Head of caudate nucleus (tissue), 42 donors: ENCODE measurements at places on chromosomes 5 and 9.

DNA sequence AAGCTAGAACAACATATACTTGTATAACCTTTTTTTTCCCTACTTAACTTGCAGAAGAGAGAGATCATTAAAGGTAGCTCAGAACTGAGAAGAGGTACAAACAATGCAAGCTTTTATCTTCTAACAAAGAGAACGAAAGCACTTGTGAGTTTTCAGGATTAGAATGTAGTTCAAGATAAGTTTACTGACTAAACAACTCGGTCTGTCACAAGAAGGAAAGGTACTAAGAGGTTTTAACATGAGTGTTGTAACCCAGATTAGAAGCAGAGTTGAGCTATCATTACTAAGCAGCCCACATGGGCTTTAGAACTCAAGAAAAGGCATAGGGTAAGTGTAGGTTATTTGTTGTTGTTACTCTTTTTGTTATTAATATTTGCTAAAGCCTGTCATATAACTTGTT, 25.2 kb downstream of the GIN1 start:
- DNase-seq: no peak

DNA sequence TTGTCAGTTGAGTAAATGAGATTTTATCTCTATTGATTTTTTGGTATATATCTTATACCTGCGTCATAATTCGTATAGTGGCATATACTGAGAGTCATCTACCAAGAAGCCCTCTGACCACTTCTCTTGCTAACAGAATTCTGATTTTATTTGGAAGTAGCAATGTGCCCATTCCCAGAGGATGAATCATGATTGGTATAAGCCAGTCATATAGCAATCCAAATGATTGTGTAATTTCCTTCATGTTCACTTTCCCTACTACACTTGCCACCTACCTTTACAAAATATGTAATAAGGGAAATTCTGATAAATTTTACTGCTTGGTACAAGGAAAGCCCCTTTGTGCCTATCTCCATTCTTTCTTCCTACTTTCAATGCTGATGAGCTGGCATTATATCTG, 16.1 kb upstream of the ZNF462 start:
- no peak for DNase-seq

DNA sequence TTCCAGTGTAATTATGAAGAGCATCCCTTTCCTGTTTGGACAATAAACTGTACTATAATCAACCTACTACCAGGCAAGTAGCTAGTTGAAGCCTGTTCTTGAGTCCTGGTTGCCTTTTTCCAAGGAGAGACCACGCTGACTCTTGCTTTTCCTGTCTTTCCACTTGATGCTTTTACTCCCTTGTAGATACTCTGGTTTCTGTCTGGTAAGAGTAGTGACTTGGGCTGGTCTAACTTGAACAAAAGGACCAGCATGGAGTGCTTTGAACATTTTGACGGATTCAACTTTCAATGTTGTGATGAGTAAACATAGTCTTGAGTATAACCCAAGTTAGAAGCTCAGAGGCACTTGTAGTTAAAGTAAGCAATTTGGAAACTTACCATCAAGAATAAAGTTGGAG, 464.3 kb downstream of the GADD45G start:
- DNase-seq: no peak

DNA sequence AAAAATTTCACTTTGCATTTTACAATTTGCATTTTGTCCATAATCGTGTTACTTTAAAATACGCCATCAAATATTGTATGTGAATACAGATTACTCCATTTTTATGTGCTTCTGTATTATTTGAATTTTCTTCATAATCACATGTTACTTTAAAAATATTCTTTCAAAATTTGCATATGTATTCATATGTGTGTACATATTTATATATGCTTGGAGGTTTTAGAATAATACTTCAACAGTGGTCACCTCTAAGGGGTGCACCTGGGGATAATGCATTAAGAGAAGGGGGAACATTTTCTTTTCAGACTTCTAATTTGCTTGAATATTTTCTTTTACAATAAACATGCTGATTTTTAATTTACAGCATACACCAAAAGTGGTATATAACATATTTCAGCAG, 21.9 kb upstream of the ELL2 start:
- DNase-seq: no peak

- DNase-seq: no peak
These were observed 561.4 kb downstream of the CAAP1 start for GRCh38 chr9:26331223-26331622.

DNA sequence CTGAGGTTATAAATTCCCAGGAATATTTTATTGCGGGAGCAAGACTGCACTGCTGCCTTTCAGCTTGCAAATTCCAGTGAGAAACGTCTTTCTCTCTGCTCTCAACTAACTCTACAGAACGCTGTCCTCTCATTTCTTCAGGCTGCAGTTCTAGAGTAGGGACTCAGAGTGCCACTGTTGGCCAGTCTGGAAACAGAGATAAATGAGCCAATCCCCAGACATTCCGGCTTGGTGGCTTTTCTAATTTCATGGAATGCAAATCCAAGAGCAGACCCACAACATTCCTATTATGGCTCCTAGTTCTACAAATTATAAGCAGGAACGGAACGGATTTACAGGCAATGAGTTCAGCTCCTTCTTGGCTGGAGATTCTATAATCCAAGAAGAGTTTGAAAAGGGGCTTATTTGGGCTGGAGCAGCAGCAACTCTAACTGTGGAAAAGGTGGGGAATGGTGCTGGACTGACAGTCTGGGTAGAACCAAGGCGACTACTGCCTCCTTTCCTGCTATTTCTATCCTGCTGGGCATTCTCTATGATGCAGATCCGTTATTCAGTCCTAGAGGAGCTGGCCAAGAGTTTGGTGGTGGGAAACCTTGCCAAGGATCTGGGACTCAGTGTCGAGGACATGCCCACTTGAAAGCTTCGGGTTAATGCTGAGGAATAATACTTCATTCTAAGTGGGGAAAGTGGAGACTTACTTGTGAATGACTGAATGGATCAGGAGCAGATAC, 9.3 kb downstream of the PCDHGA12 start:
- no peak for DNase-seq

- no peak for DNase-seq
These were observed 37.0 kb downstream of the NACC2 start for GRCh38 chr9:136058084-136058483.

- DNase-seq: no peak
These were observed 58.9 kb downstream of the IRF1 start for GRCh38 chr5:132431632-132432031.

DNA sequence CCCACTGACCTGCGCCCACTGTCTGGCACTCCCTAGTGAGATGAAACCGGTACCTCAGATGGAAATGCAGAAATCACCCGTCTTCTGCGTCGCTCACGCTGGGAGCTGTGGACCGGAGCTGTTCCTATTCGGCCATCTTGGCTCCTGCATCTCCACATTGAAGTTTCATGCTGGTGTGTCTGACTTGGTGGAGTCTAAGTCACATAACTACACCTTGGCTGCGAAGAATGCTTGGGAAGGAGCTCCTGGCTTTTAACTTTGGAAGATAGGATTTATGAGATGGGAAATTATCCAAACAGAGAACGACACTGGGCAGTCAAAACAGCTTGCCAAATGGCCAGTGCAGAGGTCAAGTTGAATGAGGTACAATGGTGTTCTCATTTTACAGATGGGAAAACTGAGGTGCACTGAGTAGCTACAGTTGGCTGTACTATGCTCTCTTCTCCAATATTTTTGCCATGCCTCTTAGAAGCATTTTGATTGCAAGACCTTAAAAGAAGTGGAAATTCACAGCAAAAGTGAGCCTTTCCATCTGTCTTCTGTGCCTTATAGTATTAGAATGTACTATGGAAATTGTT, 36.7 kb downstream of the CCDC192 start:
- DNase-seq: no peak

- no peak for DNase-seq
These were observed 4.1 kb upstream of the CMBL start for GRCh38 chr5:10311595-10312425.

- DNase-seq: no peak
These were observed 137.9 kb downstream of the MPDZ start for GRCh38 chr9:13141629-13142028.

DNA sequence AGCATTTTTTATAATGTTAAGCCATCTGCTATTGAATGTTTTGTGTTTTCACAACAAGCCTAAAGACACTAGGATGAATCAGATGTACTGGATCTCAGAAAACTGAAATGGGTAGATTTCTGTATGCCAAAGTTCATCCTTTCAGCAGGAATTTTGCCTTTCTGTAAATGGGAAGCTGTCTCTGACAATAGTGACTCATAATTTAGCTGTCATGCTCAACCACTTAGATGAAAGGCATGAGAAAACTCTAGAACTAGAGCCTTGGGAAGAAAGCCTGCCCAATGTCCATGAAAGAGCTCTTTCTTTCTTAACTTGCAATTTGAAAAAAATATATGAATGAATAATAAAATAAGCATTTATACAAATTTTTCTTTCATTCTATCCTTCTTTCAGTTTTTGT, 616.0 kb upstream of the EDIL3 start:
- no peak for DNase-seq

GRCh38 chr5:108728566-108729241, 19.0 kb upstream of the FER start:
- DNase-seq: no peak

DNA sequence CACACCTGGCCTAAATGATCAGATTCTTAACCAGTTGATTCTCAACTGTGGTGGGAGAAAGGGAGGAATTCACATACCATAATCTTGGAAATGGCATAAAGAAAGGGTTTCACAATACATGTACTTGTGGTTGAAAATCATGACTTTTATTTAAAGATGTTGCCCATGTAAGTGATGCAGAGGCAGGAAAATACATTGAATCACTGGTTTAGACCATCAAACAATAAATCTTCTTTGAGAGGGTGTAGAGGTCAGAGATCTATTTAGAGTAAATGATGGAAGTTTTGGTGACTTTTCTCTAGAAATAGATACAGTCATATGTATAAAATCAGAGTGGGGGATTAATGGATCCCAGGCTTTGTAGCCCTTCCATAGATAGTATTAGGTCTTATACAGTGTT, 15.4 kb downstream of the NDUFS4 start:
- DNase-seq: no peak

GRCh38 chr9:37466037-37466709, 923 bp upstream of the ZBTB5 start:
- peak; percentile 77 for DNase-seq

DNA sequence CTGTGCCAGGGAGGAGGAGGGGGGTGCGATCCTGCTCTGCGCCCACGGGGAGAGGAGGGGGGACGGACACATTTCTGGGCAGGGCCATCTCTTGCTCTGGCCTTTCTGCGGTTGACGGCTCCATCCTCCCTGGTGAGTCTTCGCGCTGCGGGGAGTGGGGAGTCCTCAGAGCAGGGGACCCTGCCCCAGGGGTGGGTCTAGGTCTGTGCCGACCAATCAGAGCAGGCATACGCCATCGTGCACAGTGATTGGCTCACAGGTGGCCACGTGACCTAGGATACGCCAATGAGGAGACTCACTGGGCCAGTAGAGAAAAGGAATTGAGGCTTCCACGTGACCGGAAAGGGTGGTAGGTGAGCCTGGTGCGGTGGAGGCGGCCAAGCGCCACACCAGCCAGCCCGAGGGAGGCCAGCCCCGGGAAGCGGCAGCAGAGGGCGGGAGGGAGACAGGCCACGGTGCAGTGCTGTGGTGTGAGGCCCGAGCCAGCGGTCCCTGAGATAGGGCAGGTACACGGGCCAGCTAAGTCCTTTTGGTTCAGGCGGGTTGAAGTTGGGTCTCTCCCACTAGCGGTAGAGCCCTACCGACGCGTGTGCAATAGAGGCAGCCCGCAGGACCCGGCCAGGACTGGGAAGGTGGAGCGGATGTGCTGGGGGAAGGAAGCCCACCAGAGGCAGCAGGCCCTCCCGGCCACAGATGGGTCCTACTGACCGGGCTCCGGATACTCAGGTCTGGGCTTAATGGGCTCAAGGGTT, 65.2 kb upstream of the RNF130 start:
- DNase-seq: no peak

- no peak for DNase-seq
These were observed 1.5 kb upstream of the IL7R start for GRCh38 chr5:35855187-35855586.

DNA sequence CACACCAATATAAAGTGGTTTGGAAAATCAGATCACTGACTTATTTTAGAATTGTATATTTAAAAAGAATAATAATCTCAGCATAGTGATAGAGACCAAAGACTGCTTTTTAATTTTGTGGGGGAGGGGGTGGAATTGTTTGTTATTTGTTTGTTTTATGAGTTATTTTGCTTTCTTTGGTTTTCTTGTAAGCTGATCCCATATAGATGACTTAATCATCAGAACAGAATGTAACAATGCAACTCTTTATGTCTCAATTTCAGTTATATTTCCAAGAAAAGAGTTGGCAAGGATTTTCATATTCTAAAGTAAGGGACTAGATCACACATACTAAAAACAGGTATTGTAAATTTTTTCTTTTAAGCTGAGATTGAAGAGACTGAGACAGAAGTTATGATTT, 984.9 kb downstream of the TLE4 start:
- DNase-seq: no peak

GRCh38 chr5:75050415-75050814, 1.9 kb downstream of the GCNT4 start:
- no peak for DNase-seq

- no peak for DNase-seq
These were observed 17.8 kb upstream of the ZNF622 start for GRCh38 chr5:16483361-16483760.

DNA sequence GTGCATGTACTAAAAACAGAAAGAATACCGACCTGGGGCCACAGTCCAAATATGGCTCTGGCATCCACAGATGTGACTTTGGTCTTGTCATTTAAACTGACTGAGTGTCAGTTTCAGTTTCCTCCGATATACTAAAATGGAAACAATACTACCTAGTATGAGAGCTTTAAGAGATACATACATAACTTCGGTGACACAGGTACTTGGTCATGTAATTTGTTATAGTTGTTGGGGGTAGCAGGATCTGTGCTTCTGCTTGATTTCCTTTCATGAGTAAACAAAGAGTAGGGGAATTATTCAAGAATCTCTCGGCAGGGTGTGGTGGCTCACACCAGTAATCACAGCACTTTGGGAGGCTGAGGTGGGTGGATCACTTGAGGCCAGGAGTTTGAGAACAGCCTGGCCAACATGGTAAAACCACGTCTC, 32.1 kb downstream of the MTMR12 start:
- DNase-seq: no peak

DNA sequence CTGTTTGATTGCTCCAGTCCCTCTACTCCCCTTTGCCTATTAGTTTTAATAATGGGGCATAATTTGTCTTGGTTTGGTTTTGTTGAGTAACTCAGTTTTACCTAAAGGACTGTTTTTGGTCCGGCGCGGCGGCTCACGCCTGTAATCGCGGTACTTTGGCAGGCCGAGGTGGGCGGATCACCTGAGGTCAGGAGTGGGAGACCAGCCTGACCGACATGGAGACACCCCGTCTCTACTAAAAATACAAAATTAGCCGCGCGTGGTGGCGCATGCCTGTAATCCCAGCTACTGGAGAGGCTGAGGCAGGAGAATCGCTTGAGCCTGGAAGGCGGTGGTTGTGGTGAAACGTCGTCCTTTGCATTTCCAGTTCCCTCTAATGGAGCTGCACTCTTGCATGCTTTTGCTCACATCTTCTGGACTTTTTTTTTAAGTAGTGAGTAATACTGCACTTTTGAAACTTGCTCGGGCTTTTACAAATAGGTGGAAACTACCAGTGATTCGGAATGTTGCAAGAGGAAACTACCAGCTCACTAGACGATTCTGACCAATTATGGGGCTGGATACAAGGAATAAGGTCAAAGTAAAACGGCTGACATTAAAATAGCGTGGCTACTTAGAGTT, 721 bp upstream of the MAML1 start:
- no peak for DNase-seq

GRCh38 chr5:149739371-149739770, 9.3 kb downstream of the PPARGC1B start:
- DNase-seq: no peak

GRCh38 chr9:123335193-123335985, 20.6 kb upstream of the CRB2 start:
- DNase-seq: peak; percentile 57
